ENCODE measurements at places on chromosomes 6 and 20. TPM values are rescaled to one million over a fixed set of nuclear protein-coding genes. Genes with fewer than 3 reads are reported as not detected.
A peak's percentile ranks its signal among the peaks of the same experiment; 100 is the strongest.

DNA sequence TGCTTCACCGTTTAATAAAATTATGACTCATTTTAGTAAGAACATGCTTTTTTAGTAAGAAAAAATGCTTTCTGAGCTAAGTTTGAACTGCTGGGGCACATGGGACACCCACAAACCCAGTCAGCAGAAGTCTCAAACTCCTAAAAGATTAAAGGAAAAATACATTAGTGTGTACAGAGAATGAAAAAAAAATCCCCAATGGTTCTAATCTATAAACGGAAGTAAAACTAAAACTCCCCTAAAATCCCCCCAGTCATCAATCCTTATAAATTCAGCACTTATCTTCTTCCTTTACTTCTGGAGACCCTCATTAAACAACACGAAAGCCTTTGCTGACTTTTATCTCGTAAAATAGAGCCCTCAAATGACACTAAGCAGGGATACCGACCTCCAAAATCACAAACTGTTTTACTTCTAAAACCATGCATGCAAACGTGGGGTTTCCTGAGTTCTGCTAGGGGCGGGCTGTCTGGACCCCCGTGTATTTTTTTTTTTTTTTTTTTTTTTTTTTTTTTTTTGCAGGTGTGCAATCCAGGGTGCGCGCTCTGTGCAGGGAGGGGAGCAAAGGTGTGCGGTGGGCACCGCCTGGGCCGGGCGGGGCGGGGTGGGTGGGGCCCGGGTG lies 1.1 kb upstream of the MYB start:
- DNase-seq, result no peak

GRCh38 chr20:1292620-1293019 lies 26.5 kb downstream of the SNPH start:
- no peak for DNase-seq

DNA sequence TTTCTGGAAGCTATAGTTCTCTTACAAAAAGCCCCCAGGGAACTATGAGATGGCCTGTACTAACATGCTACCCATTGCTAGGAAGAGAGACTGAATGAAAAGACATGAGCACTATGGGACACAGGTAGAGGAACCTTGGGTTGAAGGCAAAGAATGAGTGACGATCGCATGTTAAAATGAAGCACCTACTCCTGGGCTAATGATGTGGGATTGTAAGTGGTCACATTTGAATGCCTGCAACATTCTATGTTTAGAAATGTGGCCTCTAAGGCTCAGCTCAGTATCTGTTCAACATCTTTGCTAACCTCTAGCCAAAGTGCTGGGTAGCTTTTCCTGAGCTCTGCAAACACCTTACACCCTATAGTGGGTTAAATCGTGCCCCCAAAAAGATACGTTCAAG lies 5.2 kb upstream of the ZC3H12D start:
- no peak for DNase-seq

Gene SLC35F1
- 4.8 TPM for total RNA-seq

DNA sequence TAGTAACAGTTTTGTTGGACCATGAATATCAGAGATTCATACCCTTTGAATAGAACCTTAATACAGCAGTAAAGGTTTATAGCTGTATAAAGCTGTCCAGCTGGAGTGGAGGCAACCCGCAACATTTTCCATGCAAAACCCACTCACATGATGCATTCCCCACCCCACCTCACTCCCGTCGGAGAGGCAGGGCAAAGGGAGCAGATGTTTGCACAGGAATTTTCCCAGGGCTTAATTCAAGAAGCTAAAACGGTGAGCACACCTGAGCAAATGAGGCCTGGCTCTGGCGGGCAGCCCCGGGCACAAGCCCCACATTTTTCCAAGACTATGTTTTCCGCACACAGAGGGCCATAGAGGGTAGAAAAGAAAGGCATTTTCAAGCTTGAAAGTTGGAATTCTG lies 191.7 kb downstream of the FOXC1 start:
- no peak for DNase-seq

DNA sequence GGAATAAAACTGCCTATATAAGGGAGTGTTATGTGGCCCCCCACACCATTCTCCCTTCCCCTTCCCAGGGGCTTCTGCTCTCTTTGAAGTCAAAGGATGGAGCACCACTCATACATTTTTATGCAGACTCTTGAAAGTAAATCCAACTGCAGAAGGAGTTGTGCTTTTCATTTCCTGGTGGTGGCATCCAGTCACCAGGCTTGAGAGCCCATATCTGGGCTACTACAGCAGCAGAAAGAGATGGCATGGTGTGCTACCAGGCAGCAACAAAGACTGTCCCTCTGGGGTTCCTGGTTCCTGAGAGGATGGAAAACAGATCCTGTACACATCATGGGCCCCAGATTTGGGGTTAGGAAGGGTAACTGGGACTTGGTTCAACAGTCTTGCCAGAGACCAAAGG lies 226.4 kb downstream of the CLIC5 start:
- DNase-seq, result no peak

- no peak for DNase-seq
These were observed 215.7 kb downstream of the SYNDIG1 start for GRCh38 chr20:24684956-24685691.

Gene SDCBP2
- total RNA-seq, result 2.5 TPM

GRCh38 chr20:7940341-7940740 lies at the start of gene HAO1:
HAO1 (minus strand) TSS chr20:7940458; CDS start chr20:7940422, 36 bp downstream.
- no peak for DNase-seq

GRCh38 chr6:14856177-14856576 lies 389.7 kb upstream of the JARID2 start:
- DNase-seq, result no peak

DNA sequence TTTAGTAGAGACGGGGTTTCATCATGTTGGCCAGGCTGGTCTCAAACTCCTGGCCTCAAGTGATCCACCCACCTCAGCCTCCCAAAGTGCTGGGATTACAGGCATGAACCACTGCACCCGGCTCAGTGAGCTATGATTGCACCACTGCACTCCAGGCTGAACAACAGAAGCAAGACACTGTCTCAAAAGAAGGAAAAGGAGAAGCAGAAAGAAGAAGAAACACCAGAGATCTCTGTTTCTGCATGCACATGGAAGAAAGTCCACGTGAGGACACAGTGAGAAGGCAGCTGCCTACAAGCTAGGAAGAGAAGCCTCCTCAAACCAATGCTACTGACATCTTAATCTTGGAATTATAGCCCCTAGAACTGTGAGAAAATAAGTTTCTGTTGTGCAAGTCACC lies 16.0 kb downstream of the ECT2L start:
- no peak for DNase-seq

GRCh38 chr6:79296211-79296610 lies 61.7 kb upstream of the HMGN3 start:
- no peak for DNase-seq

Gene FAM209A
- total RNA-seq, result not detected

DNA sequence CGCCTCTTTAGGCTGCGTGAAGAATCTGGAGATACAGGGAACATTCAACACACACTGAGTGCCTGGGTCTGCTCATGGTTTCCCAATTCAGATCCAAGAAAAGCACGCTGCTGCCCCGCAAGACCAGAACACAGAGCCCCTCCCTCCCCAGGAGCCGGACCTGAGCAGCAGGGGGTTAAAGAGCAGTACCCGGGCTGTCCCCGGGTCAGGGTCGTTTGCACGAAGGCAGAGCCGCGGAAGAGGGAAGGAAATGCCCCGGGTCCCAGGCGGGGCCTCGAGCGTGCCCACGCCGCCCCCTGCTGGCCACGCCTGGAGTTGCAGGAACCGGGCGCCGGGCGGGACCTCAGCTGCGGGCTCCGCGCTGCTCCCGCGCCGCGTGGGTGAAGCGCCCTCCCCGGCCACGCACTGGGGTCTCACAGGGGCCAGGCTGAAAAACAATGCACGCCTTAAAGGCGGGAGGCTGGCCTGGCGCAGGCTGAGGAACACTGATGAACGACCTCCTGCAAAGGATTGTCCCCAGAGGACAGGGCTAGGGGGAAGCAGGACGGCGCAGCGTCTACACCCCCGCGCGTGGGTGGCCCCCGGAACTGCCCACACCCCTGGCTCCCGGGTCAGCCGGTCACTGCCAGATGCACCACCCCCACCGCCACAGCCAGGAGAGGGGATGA lies 48.9 kb downstream of the ANKRD60 start:
- DNase-seq, result peak; percentile 80

Gene NT5E
- total RNA-seq, result 4.2 TPM

- DNase-seq, result no peak
These were observed 30.0 kb upstream of the KIF6 start for GRCh38 chr6:39755231-39755630.

Measured in Right ventricle myocardium superior (tissue), 1 donor.